ENCODE measurements at places on chromosomes 1 and 21.

- DNase-seq, result peak; percentile 43
Measured at GRCh38 chr1:215539803-215540570, 27.1 kb upstream of the KCTD3 start.

- DNase-seq, result peak; percentile 12
Measured at GRCh38 chr1:68293122-68293521, 60.8 kb upstream of the WLS start.

GRCh38 chr1:3625151-3625907, 514 bp downstream of the TPRG1L start:
- DNase-seq, result peak; percentile 57

GRCh38 chr1:61753998-61754508, 11.8 kb downstream of the PATJ start:
- no peak for DNase-seq

GRCh38 chr1:4393191-4393590, 261.2 kb upstream of the AJAP1 start:
- DNase-seq, result no peak

- DNase-seq, result peak; percentile 40
Measured at GRCh38 chr21:34202553-34203372, 129.4 kb downstream of the MRPS6 start.

DNA sequence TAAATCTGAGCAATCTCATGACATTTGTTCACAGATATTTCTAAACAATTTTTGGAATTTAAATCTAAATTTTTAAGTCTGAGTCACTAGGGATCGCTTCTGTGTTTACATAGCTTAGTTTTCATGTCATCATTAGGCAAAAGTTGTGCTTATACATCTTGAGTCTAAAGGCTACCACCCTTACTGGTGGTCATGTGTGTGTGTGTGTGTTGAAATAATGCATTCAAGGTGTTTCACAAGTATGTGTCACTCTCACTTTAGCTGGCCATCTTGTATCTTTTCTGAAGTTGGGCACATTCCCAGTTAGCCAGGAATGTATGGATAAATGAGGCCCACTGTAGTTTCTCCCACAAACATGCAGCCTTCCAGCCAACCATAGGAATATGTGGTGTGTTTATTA, 1162.5 kb upstream of the PRMT6 start:
- DNase-seq, result peak; percentile 41

DNA sequence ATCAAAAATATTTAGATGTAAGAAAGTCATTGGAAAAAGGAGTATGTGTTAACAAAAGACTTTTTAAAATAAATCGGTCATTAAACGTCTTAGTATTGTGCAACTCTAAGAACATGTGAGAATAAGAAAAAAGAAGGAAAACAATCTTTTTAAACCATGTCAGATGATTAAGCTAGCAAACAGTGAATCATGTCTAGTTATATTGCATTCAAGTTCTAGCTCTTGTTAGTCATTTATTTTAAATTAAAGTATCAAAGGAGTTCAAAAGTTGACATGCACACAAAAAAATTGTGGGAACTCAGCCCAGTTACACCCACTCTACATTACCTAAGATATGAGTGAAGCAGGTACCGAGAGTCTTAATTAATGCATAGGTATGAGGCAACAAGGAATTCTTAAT, 9.8 kb downstream of the FRRS1 start:
- peak; percentile 69 for DNase-seq

DNA sequence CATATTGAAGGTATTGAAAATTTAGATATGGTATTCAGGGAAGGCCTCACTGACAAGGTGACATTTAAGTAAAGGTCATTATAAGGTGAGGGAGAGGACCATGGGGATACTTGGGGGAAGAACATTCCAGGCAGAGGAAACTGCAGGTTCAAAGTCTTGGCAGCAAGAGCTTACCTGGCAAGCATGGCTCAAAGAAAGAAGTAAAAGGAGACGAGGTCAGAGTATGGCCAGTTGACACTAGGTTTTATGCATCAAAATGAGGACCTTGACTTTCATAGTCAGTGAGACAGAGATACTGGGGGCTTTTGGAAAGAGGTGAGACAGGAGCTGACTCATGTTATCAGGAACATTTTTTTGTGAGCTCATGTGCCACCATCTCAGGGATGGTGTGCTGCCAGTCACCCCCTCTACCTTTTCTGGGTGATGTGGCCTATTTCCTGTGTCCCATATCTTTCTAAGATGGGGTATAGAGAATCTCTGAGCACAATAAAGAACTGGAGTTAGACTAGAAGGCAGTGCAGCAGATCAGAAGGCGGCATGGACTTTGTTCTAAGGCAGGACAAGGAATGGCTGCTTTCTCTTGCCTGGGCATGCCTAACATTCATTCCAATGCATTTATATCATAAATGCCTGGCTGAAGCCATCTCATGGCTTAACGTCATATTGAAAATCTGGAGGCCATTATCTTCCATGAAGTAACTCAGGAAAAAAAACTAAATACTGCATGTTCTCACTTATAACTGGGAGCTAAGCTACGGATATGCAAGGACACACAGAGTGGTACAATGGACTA, 406.7 kb downstream of the NTNG1 start:
- DNase-seq, result no peak

GRCh38 chr1:17926906-17927305, 171.8 kb downstream of the ACTL8 start:
- no peak for DNase-seq

Measured in choroid plexus epithelial cell (primary cell).